ENCODE measurements at places on chromosomes 11 and 22.

DNA sequence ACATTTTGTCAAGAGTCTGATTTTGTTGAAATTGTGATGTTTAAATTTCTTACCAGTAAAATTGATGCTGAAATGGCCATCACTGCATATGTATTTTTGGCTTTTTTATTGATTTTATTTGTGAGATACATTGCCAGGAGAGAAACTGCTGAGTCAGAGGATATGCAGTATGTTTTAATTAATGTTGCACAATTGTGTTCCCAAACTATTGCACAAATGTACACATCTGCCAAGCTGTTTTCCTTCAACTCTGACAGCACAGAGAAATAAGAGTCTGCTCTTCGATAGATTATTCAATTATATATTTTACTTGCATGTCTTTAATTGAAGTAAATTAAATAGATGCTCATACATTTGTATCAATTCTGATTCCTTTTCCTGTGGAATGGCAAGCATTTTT is 640.2 kb upstream of the LUZP2 start:
- no peak for DNase-seq

- DNase-seq = no peak
Observed at GRCh38 chr11:87007963-87008362, 29.8 kb upstream of the TMEM135 start.

DNA sequence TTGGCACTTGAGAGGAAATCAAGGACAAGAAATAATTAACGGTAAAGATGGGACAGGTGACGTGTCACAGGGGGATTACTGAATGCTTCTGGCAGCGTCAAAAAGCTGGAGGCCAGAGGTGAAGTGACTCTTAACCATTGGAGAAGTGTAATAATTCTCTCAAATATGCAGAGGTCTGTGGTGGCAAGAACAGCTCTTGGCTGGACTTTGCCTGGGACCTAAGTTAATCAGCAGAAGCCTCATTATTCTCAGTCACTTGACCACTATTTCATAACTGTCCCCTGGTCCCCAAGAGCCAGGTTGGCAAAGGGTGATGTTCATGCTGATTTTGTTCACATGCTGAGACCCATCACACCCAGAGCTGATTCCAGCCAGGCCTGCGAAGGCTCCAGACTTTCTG is 72.9 kb downstream of the TIMP3 start:
- no peak for DNase-seq

DNA sequence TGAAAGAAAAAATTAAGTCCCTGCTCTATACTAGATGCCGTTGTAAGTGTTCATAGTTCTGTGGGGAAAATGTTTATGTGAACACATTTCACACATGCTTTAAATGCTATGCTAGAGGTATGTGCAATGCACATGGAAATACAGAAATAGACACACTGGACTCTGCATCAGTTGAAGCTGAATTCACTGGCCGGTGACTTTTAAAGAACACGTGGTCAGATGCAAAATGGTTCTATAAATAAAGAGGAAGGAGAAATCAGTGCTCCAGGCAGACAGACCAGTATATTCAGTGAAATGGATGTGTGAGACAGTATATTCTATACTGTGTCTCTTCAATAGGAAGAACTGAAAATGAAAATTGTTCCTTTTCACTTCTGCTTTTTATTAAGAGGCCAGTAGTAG is 29.9 kb downstream of the TRPC6 start:
- no peak for DNase-seq

- DNase-seq = no peak
Observed at GRCh38 chr11:25163421-25163820, 666.6 kb downstream of the LUZP2 start.

- DNase-seq = peak; percentile 72
Observed at GRCh38 chr11:36292311-36292722, 3.1 kb upstream of the COMMD9 start.

DNA sequence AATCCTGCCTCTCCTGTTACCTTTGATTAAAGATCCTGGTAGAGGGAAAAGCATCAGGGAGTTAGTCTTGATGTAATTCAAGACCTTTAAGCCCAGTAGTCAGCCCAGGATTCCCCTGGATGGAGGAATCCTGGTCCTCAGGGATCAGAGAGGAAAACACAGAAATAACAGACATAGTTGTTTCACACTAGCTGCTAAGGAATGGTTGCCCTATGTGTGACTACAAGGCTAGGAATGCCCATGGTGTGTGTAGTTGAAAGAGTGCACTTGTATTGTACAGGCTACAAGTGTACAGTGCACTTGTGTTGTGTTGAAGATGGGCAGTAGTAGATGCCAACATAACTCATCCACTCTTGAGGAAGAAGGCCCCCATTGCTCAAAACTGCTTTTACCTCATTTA is 226.8 kb downstream of the AASDHPPT start:
- DNase-seq = no peak

DNA sequence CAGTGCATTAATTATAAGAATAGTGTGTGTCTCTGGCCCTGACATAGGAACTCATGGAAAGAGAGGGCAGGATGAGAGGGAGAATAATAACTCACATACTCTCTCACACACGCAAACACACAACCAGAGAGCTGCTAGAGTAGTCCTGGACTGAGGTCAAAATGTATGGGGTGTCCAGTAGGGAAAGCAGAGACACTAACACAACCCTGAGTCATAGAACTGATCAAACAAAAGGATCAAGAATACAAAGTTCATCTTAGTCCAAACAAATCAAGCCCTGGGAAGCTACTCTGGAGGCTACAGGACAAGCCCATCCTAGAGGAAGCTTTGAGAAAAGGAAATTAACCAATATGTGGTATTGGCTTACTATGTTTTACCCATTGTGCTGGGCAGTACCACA is 178.5 kb upstream of the GUCY1A2 start:
- DNase-seq = no peak

GRCh38 chr22:47918276-47918921 is 1155.9 kb downstream of the TBC1D22A start:
- peak; percentile 33 for DNase-seq

DNA sequence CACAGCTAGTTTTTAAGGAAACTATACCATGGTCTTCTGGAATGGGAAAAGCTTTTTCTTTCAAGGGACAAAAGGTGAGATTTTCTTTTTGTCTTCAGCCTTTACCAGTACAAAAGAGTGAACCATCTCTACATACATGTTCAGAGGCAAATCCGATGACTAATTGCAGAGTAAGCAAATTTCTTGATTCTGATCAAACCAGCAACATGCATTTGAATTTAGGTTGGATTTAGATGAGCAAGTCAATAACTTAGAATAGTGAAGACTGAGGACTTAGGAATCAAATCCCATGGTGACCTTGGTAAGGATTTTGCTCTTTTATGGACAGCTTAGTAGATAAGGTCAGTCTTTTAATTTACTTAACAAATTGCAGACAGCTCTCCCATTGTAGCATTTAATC is 65.9 kb upstream of the BLID start:
- DNase-seq = no peak

GRCh38 chr11:118017631-118018315 is 31.6 kb downstream of the IL10RA start:
- no peak for DNase-seq

GRCh38 chr11:1455032-1455762 is 31.4 kb downstream of the MOB2 start:
- no peak for DNase-seq

DNA sequence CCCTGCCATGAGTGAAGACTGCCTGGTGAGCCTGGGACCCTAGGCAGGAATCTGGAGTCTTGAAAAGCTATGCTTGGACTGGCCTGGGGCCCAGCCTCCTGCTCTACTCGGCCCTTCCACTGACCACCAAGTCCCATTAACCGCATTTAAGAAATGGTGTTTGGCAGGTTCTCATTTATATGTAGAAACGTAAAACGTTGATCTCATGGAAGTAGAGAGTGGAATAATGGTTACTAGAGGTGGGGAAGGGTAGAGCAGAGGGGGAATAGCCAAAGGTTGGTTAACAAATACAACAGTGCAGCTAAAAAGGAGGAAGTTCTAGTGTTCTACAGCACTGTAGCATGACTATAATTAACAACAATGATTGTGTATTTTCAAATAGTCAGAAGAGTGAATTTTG is 72.9 kb upstream of the EED start:
- DNase-seq = no peak

DNA sequence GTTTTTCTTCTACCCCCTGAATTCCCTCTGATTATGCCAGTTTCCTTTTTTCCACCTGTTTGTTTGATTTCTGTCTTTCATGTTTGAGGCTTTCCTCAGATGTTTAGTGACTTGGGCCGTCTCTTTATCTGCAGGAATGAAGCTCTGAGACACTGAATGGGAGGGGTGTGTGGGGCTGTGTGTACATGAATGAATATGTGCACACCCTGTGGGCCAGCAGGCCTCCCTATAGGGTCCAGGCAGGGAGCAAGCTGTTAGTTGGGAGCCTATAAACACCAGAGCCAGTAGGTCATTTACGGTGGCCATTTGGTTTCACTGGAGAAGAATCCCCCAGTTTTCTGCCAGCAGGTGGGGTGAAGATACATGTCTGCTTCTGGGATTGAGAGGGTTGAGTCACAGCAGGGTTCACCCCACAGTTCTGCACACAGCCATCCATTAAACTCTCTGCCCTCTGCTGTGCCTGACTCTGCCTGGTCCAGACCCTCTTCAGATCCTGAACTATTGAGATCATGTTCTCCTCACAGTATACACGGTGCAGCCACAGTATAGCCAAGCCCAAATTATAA is 34.8 kb downstream of the BARX2 start:
- DNase-seq = no peak

- DNase-seq = no peak
Observed at GRCh38 chr11:69992943-69993694, 85.0 kb upstream of the ANO1 start.

- peak; percentile 28 for DNase-seq
Observed at GRCh38 chr11:122656631-122657101, 1.1 kb downstream of the UBASH3B start.

- no peak for DNase-seq
Observed at GRCh38 chr22:20196094-20196842, 45.4 kb upstream of the CCDC188 start.

DNA sequence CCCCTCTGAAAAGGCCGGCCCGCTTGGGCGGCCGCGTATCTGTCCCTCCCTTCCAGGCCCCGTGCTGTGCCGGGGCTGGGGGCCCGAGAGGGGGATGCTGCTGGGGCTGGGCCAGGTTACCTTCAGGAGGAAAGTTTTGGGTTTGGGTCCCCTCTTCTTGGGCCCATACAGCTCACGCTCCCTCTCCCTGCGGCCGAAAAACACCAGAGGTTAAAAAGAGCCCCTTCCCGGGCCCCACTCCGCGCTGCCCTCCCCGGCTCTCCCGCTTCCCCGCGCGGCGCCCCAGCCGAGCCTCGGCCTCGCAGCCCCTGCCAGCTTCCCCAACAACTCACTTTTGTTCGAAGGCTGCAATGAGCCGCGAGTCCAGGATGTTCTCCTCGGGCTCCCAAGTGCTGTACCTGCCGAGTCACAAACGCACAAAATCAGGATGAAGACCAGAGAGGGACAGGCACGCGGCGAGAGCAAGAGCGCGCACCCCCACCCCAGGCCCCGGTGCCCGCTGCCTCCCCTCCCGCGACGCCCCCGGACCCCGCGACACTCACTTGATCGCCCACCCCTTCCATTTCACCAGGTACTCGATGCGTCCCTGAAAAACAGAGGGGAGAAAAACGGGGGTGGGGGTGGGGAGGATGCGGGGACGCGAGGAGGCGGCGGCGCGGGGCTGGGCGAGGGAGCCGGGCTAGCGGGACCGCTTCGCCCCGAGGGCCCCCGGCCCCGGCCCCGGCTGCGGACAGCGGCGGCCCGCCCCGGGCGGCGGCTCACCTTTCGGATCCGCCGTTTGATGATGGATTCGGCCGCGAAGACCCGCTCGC is 450 bp downstream of the CBX6 start:
- DNase-seq = no peak

GRCh38 chr11:14360976-14361375 is 2.0 kb upstream of the RRAS2 start:
- no peak for DNase-seq

GRCh38 chr22:22960307-22960706 is 72.7 kb downstream of the IGLL5 start:
- DNase-seq = no peak

DNA sequence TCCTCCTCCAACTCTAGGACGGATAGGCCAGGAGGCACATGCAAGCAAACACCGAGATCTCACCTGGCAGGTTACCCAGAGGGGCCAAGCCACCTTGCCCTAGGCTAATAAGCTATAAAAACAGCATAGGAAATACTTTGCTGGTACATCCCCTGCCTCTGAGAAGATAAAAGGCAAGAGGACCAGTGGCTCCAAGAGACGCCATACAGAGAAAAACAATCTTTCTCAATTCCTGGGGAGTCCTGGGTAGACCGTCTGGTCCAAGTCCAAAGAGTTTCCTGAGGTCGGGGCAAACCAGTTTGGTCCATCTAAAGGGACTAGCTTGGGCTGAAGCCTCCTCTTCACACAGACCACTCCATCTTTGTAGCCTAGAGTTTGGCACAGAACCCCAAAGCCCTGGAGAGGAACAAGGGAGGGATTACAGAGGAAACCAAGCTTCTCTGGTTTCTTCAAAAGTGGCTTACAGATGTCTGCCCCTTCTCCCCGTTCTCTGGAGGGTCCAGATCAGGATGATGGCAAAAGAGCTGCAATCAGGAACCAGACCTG is 40.4 kb downstream of the NUMA1 start:
- DNase-seq = peak; percentile 6

DNA sequence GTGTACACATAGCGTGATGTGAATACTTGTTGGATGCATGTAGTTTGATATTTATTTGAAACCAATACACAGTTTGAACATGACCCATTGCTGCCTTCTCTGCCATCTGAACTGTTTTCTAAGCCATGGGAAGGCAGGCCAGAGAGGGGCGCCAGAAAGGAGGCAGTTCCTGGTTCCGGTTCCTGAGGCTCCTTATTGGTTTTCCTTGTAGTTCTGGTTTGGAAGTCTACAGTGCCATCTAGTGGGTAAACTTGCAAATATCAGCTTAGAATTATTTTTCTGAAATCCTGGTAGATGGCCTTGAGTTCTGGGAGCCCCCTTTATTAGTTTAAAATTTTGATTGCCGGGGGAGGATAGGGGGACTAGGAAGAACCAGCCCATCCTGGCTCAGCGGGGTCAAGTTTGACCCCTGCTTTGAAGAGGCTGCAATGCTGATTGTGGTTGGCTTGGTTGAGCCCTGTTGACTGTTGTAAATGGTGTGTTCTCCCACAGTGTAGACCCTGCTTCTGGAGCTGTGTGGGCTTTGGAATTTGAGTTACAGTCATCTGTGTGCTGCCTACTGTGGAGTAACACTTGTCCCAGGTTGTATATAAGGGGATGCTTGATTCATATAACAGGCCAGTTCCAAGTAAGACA is 48.4 kb downstream of the GRAMD1B start:
- peak; percentile 61 for DNase-seq

GRCh38 chr11:116874251-116874650 is 36.8 kb upstream of the APOA1 start:
- DNase-seq = no peak

DNA sequence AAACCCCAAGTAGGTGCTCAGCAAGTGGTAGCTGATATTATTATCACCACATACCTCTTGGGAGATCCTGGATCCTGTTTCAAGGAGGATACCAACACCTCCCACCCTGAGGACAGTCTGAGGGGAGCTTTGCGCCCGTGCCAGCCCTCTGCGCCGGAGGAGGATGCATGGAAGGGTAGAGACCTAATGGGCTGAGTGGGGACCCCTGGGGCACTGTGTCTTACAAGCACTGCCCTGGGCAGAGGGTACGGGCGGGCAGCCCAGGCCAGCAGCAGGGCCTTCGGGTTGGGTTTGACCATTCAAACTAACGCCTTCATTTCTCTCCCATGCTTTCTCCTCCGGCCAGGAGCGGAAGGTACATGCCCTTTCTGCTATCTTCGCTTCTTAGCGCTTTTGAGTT is 26.3 kb downstream of the MYBPC3 start:
- DNase-seq = no peak
